AG08396 (cell line): ENCODE measurements at places on chromosomes 12 and 14.

DNA sequence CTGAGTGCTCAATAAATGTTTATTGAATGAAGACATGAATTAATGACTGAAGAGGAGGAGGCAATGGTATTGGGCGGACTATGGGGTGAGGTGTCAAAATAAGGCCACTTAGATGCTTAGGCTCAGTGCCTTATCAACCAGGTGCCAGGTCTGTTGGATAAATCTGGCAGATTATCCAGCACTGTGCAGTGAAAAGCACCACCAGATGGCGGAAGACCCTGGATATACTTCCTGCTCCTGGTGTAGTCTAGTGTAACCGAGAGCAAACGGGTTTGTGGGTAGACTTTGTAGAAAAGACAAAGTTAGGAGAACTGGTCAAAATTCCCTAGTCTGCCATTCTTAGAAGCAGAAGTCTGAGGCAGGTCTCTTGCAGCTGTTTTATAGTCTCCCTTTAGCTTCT, 306.3 kb downstream of the ATP23 start:
- DNase-seq, result no peak

DNA sequence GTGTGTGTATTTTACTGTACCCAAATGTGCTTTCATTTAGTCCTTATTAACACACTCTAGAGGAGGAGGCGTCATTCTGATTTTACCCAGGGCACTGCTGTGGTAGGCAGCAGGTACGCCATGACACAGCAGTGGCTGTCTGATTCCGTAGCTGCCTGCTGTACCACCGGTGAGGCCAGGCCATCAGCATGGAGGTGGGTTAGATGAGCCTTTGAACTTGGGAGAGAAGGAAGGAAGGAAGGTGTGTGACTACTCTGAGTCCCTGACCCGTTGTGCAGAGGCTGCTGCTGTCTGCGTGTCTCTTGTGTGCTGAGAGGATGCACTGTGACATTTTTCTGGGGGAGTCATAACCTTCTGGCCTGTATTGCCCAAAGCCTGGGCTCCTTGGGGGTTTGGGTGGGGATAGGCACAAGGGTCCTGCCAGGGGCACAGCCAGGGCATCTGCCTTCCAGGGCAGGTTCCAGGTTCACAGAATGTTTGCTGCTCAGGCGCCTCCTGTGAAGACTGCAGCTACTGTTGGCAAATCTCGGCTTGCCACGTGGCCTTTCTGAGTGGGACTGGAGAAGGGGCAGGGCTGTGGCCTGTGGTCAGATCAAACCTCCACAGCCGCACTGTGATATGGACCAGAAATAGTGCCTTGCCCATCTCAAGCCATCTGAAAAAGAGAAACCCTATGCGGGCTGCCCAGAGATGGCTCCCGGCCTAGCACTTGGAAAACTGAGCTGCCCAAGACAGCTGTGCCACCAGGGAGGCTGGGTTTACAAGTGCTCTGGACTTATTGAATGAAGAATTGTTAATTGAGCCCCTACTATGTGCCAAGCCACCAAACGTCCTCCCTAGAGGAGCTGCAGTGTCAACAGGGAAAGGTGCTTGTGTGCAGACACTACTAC, 47.1 kb downstream of the MLXIP start:
- DNase-seq, result no peak

GRCh38 chr12:130701402-130701744, 14.7 kb downstream of the RIMBP2 start:
- DNase-seq, result no peak

GRCh38 chr12:79674629-79675028, 16.1 kb downstream of the PAWR start:
- DNase-seq, result no peak

- peak; percentile 52 for DNase-seq
These were observed 8.8 kb upstream of the CHGA start for GRCh38 chr14:92914087-92914656.

DNA sequence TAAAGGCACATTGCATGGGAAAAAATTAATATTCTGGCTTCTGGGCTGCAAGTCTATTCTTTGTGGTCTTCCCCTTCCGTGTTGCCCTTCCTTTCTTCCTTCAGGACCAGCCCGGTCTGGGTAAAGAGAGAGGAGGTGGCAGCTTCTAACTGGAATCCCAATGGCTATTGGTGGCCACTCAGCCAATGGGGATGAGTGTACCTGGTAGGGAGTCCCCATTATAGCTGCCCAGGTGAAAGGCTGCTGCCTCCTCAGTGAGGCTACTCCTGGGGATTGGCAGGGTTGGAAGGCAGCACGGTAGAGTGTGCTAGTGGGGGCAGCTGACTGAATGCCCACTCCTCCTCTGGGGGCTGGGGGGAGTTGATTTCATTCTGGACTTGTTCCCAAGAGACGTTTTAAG, 112.6 kb downstream of the RBM19 start:
- DNase-seq, result no peak

- no peak for DNase-seq
These were observed 573.7 kb downstream of the BCL11B start for GRCh38 chr14:98698341-98698740.
